ENCODE measurements at places on chromosomes 7 and 10.

DNA sequence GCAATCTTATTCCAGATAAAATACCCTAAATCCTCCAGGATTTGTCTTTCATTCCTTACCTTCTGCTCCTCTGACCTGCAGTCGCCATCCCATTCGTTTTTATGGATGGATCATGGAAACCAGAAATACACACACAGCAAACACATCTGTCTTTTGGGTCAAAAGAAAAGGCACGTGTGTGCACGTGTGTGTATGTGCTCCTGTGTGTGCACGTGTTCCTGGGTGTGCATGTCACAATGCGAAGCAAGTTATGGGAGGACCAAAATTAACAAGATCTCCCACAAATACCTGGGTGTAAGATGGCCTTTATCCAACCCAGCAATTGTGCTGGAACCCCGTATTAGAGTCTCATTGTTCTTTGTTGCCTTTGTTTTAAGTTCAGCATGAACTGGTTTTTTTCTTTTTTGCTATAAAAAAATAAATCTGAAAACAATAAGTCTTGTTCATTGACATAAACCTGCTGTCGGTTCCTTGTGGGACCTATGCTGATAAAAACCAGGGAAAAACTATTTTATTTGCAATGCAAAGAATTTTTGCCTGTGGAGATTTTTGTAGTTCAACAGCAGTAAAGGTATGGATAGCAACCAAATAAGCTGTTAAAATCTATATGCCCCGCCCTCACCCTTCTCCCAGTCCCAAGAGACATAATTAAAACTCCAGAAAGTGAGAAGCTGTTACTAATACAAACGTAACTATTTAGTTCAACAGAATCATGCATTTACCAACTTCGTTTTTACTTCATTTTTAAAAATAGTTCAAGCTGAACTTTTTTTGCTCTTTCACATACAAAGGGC, 229.6 kb downstream of the CREB5 start:
- no peak for DNase-seq

DNA sequence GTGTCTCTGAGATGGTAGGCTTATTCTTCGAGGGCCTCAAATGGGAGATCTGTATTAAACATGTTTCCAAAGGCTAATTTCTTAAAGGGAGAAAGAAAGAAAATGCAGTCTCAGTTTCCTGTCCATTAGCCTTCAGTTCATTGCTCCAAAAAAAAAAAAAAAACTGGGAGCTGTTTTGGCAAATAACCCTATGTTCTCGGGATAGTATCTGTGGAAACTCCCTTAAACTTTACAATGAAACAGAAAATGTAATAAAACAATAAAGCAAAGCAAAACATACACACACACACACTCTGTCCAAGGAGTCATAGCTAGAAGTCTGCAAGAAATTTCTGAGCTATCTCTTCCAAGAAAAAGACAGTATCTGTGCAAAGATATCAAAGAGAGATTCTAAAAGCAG, 172.5 kb upstream of the CELF2 start:
- no peak for DNase-seq

DNA sequence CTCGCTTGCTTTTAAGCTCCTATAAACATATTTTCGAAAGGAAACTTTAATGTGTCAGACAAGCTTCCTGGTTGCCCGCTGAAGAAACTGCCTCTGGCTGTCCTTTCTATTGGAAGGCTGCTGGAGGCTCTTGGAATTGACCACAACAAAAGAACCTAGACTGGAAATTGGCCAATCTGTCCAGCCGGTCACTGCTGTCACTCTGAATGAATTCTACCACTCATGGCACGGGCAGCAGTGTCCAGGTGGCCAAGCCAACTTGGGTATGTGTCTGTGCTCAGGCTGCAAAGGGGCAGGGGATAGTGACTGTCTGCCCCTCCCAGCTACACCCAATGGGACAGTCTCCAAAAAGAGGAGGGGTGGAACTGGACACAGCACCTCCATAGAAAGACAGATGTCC, 57.6 kb downstream of the CDH23 start:
- DNase-seq: no peak

- no peak for DNase-seq
Observed at GRCh38 chr10:6833458-6834011, 253.5 kb upstream of the PRKCQ start.

DNA sequence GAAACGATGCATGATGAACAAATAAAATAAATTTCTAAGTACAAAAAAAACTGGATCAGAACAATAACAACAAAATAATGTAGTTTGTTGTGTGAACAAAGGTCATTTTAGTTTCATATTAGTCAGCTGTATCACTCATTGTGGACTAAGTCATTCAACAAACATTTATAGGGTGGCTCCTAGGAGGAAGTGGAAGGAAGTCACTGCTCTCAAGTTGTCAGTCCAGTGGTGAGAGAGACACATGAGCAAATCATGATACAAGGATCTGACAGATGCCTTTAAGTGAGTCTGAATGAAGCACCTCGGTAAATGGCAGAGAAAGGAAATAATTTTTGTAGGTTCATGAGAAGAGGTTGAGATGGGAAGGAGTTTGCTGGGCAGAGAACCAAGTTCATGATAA, 56.8 kb downstream of the EPDR1 start:
- no peak for DNase-seq

- DNase-seq: no peak
Observed at GRCh38 chr7:36668080-36668479, 56.2 kb downstream of the AOAH start.

DNA sequence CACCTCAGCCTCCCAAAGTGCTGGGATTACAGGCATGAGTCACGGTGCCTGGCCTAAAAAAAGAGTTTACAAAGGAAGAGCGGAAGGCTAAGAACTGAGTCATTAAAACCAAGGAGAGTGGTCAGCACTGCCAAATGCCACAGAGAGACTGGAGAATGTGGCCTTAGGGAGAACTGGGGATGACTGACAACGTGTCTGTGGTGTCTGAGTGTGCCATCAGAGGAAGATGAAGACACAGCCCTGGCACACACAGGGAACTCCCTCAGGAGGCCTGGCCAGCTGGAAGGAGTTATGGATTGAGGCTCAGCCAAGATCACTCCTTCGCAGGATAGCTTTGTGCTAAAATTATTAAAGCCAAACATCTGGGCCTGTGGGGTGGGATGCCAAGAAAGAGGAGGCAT, 3.9 kb upstream of the INA start:
- peak; percentile 100 for DNase-seq

- DNase-seq: no peak
Observed at GRCh38 chr7:28408105-28408959, 4.0 kb upstream of the CREB5 start.

GRCh38 chr7:121406944-121407343, 10.8 kb upstream of the FAM3C start:
- no peak for DNase-seq

DNA sequence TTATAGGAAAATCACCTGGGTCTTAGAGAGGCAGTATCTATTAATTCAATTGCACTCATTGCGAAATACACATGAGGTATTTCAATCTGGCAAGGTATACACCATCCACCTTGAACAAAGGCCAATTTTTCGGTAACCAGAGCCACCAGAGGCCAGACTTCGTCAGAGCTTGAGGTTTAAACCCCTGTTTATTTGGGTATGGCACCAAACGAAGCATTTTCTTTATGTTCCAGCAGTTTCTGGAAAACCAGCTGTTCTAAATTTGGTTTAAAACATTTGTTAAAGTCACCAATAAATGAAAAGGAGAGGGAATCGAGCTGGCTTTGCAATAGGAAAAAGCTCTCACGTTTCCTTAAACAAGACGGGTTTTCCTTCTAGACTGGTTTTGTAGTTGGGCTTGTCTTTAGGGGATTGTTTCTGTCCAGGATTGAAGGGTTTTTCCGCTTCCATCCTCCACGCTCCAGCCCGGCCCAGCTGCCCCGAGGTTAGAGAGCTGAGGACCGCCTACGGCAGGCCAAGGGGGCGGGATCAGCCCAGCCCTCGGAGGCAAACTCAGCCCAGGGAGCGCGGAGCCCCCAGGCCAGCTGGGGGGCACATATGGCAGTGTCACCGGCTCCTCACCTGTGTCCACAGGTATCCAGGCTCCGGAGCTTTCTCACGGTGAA, 539.4 kb upstream of the MGMT start:
- no peak for DNase-seq

- no peak for DNase-seq
Observed at GRCh38 chr7:100573691-100574361, at the start of gene SAP25. Gene SAP25 (minus strand): TSS chr7:100573900. CDS start chr7:100573742, 158 bp downstream.

DNA sequence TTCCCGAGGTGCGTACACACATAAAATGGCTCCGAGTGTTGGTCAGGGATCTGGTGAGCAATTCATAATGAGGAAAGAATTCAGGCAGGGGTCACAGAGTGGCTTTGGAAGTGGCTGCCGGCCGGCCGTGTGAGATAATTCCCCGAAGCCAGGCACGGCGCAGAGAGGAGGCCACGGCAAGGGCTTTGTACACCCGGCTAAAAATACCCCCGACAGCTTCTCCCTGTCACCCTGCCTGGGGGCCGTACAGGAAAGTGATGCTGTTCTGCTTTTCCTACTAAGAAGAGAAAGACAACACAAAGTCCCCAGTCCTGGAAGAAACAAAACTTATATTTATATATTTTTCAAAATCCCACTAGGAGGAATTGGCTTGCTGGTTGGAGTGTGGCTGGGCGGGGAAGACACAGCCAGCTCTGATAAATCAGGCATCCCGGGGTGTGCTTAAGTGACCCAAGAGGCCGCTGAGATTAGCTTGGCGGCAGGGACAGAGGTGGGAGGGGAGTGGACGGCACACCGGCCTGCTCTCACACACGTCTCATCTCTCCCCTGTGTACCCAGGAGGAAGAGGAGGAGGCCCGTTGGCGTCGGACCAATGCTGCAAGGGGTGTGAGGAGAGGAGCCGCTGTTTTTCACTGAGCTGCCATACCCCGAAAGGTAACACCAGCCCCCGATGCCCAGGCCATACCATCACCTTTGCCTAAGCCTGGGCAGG, 70.5 kb downstream of the ZMIZ1 start:
- DNase-seq: peak; percentile 82

DNA sequence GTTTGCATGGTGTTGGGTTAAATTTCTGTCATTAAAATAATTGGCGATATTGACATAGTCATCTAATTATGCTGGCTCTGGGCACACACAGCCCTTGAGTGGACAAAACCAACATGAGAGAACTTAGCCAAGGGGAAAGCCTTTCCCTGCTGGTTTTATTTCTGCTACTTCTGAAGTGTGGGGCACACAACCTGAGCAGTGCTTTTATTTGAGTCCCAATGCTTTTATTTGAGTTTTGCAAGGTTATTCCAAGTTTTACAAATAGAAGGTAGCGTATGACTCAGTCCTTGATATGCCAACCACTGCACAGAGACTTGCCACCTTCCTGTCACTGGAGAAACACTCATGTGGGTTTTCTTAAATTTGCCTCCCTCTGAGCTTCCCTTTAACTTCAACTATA, 145.7 kb downstream of the EGFR start:
- no peak for DNase-seq

DNA sequence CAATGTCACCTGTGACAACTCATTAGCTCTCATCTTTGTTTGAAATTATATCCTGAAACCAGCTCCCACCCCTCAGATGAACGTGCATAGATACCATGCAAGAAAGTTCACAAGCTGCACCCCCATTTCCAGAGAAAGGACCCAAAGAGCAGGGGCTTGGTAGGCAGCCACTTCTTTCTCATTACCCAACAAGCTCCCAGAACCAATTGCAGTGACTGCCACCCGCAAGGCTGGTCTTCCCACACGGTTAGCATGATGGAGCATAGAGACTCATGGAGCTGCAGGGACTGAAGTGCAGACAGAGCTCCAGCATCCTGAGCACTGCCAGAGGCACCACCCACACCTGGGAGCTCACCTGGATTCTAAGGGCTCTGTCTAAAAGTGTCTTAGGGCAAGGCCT, 28.5 kb downstream of the FRMPD2 start:
- DNase-seq: no peak

- no peak for DNase-seq
Observed at GRCh38 chr10:133012573-133013359, 70.4 kb upstream of the CFAP46 start.

DNA sequence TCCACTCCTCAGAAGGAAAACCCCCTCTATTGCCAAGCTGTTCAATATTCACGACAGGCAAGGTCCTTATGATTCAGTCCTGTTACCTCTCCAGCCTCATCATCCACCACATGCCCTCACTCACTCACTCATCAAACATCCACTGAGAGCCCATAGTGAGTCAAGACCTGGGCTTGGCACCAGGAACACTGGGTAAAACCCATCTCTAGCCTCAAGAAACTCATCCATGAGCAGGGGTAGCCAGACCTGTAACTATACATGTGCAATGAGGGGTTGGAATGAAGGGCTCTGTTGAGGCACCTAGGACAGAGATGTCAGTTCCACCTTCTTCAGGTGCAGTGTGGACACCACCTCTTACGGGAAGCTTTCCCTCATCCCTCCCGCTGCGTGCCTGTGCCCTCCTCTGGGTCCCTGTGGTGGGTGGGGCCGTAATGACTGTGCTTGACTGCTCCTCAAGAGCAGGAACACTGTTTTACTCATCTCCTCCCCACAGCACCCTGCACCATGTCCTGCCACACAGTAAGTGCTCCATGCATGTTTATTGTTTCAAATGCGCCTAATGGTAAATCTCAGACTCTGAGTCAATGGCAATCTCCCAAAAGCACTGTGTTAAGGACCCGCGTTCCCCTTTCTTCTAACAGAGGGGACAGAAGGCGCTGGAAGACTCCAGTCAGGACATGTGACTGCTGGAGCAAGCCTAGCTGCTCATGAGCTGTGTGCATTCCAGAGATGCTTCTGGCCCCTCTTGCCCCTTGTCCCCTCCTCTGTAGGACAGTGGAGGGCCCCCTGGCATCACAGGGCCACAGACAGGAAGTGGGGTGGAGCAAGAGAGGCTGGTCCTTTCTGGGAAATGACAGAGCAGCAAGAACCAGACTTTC, 95.4 kb downstream of the HIPK2 start:
- peak; percentile 70 for DNase-seq

DNA sequence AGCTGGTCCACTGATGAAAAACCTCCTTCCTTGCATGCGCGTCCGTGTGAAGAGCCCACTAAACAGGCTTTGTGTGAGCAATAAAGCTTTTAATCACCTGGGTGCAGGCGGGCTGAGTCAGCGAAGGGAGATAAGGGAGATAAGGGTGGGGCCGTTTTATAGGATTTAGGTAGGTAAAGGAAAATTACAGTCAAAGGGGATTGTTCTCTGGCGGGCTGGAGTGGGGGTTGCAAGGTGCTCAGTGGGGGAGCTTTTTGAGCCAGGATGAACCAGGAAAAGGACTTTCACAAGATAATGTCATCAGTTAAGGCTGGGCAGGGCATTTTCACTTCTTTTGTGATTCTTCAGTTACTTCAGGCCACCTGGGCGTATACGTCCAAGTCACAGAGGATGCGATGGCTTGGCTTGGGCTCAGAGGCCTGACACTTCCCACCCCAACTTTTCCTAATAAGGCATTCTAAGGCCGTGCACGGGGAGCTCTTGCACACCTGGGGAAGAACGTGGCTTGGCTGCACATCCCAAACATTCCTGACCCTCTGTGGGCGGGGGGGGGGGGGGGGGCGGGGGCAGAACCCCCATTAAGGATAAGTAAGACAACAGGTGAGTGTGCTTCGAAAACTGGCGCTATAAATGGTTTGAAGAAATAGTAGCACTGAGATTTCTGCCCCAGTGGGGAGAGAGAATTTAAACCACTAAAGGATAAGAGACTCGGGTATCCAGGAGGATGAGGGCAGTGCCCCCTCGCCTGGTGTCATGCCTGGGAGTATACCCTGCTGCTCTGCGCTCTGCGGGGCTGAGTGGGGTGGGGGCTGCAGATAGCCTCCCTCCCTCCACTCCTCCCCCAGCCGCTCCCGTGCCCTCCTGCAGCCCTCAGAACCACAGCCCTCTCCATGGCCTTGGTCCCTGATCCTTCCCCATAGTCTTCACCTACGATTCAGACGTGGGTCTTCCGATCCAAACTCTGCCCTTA, 217.6 kb downstream of the MLLT10 start:
- DNase-seq: no peak

- DNase-seq: peak; percentile 24
Observed at GRCh38 chr10:18221123-18221522, 80.9 kb downstream of the CACNB2 start.
